EH (cell line): ENCODE measurements at places on chromosomes 3 and 15.

GRCh38 chr3:13648060-13649001, 99.4 kb downstream of the FBLN2 start:
- peak; percentile 78 for DNase-seq

DNA sequence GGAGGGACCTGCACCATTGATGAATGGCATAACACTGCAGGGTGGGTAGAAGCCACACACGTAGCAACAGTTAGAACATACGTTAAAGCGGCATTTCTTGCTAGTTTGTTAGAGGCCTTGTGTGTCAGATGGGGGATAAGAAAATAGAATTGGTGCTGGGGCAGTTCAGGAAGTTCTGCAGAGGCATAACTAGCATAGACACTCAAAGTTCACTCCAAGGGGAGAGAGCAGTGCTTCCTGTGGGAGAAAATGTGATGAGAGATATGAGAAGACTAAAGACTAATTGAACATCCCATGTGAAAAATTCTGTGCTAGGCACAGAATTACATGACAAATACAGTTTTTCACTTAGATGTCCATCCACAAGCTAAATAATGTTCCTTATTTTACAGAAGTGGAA, 327.1 kb downstream of the ZNF621 start:
- DNase-seq = no peak

- peak; percentile 80 for DNase-seq
Measured at GRCh38 chr15:49675041-49675440, 54.2 kb downstream of the DTWD1 start.

DNA sequence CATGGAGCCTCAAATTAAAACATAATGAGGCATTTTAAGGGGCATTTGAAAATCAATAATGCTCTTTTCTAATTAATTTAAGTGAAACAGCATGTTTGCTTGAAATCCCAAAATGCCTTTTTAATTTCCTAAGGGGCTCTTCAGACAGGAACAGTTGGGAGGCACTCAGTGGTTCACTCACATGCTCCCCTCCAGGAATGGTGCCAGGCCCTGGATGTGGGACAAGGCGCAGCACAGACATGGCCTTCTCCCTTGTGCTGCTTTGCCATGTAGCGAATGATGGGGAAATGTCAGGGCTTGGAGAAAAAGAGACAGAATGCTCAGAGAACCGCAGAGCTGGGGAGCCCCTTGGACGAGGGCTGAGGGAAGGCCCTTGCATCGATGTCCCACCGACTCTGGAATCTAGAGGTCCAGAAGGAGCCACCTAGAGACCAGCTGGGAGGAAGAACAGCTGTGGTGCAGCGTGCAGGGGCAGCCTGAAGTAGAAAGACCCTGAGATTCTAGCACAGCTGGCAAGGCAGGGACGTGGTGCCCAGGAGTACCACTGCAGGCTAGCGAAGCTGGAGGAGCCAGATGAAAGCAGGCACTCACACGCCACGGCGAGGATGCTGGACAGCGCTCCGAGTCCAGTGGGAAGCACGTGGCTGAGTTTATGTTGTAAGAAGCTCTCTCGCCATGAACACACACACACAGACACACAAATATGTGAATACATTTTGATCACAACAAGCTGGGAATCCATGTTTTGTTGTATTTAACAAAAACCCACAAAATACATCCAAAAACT, 27.0 kb downstream of the NSMCE3 start:
- DNase-seq = peak; percentile 21

- peak; percentile 77 for DNase-seq
Measured at GRCh38 chr3:44913868-44914468, 39.6 kb downstream of the TGM4 start.

- no peak for DNase-seq
Measured at GRCh38 chr15:59615661-59616060, 4.1 kb downstream of the GCNT3 start.

DNA sequence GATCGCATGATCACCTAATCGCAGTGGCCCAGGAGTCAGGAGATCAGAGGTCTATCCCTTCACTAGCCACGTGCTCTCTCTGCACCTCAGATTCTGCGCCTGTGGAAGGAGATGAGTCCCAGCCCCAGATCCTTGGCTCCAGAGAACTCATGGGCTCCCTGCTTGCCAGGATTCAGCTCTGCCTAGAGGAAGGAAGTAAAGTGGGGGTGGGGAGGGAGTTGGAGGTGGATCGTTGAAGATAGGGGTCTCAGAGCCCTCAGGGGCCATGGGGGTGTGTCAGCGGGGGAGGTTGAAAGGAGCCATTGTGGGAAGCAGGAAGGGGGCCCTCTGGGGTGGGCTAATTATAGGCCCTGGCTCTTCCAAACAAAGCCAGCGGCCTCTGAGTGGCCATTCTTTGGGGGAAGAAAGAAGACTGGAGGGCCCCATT, 11.3 kb upstream of the STRA6 start:
- DNase-seq = no peak

- DNase-seq = no peak
Measured at GRCh38 chr15:80775338-80775737, 3.8 kb upstream of the CEMIP start.

DNA sequence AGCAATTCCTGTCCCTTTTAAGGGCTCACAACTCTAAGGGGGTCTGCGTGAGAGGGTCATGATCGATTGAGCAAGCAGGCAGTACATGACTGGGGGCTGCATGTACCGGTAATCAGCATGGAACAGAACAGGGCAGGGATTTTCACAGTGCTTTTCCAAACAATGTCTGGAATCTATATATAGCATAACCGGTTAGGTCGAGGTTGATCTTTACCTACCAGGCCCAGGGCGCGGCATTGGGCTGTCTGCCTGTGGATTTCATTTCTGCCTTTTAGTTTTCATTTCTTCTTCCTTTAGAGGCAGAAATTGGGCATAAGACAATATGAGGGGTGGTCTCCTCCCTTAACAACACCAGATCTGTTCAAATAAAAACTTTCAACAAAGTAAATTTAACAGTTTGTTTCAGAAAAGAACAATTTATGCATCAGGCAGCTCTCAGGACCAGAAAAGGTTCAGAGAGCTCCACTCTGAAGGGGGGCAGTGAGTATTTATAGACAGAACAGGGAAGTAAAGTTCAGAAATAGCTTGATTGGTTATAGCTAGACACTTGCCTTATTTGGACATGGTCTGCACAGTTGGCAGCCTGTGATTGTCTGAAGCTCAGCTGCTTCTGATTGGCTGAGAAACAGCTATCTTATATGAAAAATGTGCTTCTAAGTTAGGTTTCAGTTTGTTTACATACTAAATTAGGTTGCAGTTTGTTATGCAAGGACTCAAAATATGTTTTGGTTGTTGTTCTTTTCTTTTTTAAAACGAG, 17.2 kb upstream of the B4GALT4 start:
- DNase-seq = peak; percentile 62

GRCh38 chr15:31302778-31303725, 23.6 kb upstream of the KLF13 start:
- no peak for DNase-seq

DNA sequence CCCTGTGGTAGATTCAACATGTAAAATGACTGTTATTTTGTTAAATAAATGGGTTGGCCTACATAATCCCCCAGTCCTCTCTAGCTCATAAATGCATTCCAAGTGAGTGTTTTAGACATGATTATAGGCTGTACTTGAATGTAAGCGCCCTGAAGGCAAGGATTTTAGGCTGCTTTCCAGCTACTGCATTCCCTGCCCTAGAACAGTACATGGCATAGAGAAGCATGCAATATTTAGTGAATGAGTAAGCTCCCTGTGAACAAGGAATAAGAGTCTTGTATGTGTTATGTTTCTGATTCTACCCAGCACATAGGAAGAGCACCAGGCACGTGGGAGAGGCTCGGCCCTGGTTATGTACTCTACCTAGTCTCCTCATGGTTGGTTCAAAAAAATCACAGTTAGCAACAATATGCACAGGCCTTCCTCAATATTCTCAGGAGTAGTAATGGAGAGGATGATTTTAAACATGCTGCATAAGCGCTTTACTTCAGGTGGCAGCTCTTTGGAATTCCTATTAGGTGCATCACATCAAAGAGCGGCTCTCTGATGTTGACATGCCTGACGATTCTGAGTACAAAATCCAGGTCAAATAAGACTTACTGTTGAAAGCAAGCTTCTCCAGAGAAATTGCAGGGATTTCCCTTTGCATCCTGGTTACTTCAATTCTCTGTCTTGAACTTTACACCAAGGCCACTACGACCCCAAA, 456.6 kb downstream of the MAGI1 start:
- DNase-seq = peak; percentile 80

DNA sequence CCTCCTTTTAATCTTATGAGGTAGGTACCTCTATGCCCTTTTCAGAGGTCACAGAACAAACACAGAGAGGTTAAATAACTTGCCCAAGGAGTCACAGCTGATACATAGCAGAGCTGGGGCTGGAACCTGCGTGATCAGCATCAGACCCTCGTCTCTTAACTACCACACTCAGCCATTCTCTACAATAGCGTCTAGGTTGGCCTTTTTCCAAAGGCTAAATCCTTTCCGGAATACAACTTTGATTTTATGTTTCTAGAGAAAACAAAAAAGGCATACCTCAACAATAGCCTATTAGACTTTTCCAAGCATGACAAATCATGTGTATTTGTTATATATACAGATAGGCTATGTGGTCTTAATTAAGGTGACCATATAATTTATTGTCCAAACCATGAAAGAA, 187.2 kb downstream of the RORA start:
- no peak for DNase-seq

GRCh38 chr3:126424039-126424717, 29.5 kb downstream of the CFAP100 start:
- no peak for DNase-seq

GRCh38 chr15:96296264-96296663, 34.2 kb upstream of the NR2F2 start:
- peak; percentile 75 for DNase-seq

DNA sequence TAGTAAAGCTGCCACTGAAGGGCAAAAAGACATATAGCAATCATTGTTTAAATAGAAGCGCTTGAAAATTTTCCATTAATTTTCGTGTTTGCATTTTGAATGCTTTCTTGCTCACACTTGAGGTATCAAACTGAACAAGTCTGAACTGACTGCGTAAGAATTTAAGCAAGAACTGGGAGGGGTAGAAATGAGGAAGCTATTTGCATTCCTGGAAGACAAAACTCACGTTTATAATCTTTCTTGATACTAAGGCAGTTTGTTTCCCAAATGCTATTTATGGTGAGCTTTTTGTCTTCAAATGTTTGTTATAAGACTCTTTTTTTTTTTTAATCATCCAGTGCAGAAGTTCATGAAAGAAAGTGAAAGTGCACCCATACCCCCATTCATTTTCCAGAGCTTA, 499.8 kb upstream of the TPRG1 start:
- no peak for DNase-seq

DNA sequence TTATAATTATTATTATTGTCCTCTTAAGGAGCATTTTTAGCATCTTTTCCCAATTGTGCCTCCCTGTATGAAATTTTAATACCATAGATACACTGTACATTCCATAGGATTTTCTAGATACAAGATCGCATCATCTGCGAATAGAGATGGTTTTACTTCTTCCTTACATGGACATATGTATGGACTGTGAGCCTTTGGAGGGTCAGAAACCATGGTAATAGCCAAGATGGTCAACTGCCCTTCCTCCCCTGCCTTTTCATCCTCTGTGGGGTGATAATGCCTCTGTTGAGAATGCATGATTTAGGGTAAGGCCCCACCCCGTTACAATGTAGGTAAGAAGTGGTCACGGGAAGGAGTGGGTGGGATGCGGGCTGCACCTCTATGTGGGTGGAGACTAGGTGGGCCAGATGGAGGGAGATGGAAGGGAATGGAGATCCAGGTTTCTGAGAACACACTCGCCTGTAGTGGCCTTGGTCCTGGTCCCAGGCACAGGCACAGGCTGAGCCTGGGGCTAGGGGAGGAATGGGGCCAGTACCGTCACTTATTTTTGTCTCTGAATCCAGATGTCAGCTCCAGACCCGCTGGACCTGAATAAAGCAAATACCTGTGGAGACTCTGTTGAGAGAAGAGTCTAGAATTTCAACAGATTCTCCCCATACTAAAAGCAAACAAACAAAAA, 31.7 kb downstream of the GOLGA6A start:
- DNase-seq = no peak

- no peak for DNase-seq
Measured at GRCh38 chr15:65951007-65951406, 81.7 kb downstream of the RAB11A start.

DNA sequence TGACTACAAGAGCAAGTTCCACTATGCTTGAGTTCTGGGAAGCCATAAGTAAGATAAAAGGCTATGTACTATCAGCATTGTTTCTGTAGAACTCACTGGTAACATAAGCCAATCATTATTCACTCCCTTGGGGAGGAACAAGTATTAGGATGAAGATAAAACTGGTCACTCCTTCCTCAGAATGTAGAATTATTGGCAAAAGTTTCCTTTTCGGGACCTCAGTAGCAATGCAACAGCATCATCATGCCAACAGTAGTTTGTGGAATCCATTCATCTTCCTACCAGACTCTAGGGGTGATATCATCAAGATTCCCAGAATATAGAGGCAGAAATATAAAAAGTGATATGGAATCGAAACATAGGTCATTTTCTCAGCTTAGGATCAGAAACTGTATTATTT, 209.5 kb downstream of the PLOD2 start:
- peak; percentile 7 for DNase-seq

- DNase-seq = no peak
Measured at GRCh38 chr3:167854063-167854462, 118.5 kb downstream of the SERPINI1 start.

DNA sequence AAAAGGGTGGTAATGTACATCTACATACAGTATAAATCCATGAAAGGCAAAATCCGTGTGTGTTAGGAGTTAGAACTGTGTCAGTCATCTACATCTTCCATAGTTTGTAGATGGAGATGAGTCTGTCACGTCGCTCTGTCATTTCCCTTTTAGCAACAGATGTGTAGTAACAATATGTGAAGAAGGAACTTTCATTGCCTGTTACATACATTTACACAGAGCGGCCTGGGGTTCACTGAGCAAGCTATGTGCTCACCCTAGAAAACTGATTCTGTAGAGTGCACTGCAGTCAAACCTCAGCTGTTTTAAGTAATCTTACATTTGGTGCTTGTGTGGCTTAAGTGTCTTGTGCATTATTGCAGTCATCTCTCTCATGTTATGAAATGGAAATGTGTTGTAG, 41.6 kb upstream of the AP3B2 start:
- DNase-seq = no peak

GRCh38 chr3:170809975-170810357, 60.0 kb downstream of the RPL22L1 start:
- peak; percentile 69 for DNase-seq

DNA sequence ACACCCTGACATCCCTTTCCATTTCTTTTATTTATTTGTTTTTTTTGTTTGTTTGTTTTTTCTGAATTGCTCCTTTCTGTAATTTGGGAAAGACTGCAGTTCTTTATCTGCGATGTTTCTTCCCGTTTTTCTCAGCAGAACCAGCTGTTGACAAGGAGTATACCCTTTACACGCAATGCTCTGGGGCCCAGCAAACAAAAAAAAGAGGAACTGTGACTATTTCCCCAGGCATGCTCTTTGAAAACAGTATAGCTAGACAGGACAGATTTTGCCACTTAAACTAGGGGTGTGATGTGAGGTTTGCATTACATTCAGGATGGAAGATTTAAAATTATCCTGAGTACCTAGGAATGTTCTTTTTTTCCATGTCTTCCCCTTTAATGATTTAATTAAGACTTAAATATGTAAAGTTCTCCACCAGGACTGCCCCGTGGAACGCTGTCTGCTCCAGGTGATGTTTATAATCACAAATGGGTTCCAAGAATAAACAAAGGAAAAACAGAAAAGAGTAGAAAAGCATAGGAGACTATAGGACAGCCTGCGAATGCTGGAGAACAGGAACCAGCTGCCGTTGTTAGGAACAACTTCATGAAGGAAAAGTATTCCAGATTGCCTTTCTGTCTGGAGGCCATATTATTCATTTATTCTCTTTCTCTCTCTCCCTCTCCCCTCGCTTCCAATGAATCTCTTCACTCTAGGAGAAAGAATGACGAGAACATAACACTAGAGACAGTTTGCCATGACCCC, 43.3 kb downstream of the TGFBR2 start:
- peak; percentile 89 for DNase-seq
